ENCODE measurements at places on chromosomes 16 and 17.

- no peak for DNase-seq
These were observed 9.2 kb upstream of the TLCD3B start for GRCh38 chr16:30040221-30040620.

DNA sequence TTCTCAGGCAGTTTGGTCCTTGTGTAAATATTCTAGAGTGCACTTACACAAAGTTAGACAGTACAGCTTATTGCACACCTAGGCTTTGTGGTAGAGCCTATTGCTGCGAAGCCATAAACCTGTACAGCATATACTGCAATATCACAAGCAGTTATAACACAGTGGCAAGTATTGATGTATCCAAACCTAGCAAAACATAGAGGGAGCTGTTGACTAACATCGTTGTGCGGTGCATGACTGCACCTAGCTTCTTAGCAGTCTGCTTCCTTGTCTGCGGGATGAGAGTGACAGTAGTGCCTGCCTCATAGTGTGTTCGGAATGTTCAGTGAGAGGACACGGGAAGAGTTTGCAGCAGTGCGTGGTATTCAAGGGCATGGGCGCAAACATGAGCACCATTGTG, 78.9 kb downstream of the MPRIP start:
- no peak for DNase-seq

DNA sequence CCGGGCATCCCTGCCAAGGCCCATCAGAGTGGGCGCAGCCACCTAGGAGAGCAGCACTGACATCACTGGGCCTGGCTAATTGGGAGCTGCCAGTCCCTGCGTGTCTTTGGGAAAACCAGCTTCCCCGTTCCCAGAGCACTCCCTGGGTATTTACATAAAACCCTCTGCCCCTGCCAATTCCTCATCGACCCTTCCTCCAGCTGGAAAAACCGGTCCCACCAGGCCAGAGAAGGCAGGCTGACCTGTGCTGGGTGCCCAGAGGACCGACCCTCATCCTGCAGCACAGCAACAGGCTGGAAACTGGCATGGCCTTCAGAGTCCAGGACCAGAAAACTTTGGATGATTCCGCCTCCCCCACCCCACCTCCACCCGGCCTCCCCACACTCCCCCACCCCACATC, 8.2 kb upstream of the FOXN1 start:
- peak; percentile 69 for DNase-seq

GRCh38 chr16:30053376-30054015, 12.1 kb upstream of the ALDOA start:
- no peak for DNase-seq

DNA sequence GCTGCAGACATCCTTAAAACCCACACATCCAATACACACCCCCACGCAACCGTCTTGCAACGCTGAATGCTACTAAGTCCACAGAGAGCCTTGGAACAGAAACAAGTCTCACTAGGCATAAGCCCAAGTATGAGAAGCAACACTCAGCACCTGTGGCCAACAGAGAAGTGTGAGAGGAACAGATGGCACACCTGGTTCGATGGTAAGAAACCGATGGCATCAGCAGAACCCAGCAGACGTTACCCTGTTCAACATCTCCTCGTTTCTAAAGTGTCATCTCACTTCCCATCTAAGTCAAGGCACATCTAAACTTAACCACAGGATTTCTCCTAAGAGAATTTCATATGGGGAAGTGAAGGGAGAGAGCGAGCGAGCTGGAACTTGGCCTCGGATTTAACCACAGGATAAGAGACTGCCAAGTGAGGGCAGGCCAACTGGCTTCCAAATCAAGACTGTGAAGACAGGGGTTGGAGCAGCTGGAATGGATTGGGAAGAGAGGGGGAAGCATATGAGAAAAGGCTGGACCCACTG, 41.0 kb downstream of the NXPH3 start:
- no peak for DNase-seq

GRCh38 chr16:84086341-84086740, 30.4 kb downstream of the MBTPS1 start:
- no peak for DNase-seq

- peak; percentile 40 for DNase-seq
These were observed 1.3 kb upstream of the SCN4A start for GRCh38 chr17:63973930-63974593.

GRCh38 chr17:28018439-28019070, 23.9 kb upstream of the NLK start:
- DNase-seq: no peak

- no peak for DNase-seq
These were observed 2.8 kb downstream of the CCL4 start for GRCh38 chr17:36106493-36106835.

GRCh38 chr16:11105038-11105903, 150.7 kb downstream of the SOCS1 start:
- peak; percentile 57 for DNase-seq

DNA sequence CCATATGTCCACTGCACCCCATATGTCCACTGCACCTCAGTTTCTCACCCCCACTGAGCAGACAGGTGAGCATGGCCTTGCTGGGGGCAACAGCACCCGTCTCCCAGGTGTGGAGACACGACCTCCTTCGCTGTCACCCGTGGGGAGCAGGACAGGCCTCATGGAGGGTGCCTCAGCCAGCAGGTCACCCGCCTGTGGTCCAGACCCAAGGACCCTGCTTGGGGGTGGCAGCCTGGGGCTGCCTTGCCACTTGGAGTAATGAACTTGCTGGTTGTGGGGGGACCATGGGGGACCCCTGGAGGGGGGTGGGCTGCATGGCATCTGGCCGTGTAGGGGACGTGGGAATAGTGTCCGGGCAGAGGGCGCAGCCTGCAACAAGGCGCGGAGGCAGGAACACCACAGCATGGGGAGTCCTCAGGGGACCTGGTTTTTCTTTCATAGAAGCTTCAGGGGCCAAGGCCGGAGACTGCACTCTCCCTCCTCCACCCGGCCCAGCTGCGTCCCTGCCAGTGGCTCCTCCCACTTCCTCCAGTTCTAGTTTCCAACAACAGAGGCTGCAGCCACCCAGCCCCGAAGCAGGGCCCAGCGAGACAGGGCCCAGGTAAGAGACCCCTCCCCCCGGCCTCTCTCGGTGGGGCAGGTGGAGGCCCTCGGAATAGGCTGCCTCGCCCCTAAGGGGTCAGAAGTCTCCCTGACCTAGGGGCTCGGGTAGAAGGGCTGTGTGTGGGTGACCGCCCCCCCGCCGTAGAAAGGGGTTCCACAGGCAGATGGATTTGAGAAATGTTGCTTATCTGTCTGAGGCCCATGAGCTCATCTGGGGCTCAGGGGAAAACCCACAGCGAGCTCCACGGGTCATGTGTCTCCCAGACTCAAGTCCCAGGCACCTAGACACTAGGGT, at the start of gene NHLRC4:
NHLRC4 (plus strand) TSS at position 531 of the 898 bp plus-strand sequence. CDS start 1,043 bp downstream, outside the sequence.
- peak; percentile 58 for DNase-seq

DNA sequence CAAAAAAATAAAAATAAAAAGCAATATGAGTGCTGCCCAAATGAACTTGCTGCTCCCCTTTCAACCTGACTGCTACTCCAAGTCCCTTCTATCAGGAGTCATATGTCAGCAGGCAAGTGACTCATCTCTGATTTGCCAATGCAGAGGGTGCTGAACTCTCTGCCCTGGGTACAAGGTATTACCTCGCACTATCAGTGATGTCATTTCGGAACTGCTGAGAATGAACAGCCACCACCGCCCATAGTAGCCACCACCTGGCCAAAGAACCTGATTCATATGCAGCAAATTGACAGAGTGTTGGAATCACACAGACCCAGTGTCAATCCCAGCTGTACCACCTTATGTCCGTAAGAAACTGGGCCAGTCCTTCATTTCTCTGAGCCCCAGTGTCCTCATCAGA, 31.2 kb downstream of the LYRM9 start:
- no peak for DNase-seq

- DNase-seq: no peak
These were observed 36.7 kb upstream of the ERCC4 start for GRCh38 chr16:13883276-13883675.

DNA sequence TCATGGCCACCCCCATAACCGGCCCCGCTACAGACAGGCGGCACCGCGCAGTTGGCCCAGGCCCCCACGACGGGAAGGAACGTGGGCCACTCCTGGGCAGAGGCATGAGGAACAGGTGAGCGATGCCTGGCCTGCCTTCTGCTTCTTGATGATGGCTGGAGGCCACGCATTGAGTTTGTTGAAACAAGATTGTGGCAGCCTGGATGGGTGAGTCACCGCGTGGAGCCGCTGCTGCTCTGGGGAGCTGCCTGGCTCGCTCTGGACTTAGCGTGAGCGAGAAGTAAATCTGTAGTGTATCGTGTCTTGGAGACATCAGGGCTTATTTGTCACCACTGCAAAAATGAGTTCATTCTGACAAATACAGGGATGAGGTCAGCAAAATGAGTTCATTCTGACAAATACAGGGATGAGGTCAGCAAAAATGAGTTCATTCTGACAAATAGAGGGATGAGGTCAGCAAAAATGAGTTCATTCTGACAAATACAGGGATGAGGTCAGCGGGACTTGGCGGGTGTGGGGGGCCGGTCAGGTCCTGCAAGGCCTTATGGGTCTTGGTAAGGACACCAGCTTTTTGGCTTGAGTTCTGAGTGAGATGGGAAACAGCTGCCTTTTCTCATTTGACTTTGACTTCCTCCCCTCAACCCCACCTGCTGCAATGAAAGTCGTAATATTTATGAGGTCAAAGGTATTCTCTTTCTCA, 93.0 kb downstream of the SEC14L1 start:
- DNase-seq: no peak

- no peak for DNase-seq
These were observed 37.0 kb upstream of the PEMT start for GRCh38 chr17:17628388-17629008.

DNA sequence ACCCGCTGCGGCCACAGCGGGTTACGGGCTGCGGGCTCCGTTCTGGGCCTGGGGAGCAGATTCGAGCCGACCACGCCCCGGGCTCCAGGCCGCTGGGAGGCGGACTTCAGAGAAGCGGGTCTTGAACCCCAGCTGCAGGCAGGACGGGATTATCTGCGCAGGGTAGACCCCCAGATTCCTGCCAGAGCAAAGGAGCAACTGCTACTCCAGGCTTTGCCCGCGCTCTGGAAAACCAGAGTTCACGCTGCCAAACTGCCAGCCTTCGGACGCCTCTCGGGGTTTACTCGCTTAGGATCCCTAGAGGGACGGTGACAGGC, 301 bp upstream of the ULK2 start:
- no peak for DNase-seq

- DNase-seq: no peak
These were observed 586 bp downstream of the UBALD2 start for GRCh38 chr17:76265624-76266243.

DNA sequence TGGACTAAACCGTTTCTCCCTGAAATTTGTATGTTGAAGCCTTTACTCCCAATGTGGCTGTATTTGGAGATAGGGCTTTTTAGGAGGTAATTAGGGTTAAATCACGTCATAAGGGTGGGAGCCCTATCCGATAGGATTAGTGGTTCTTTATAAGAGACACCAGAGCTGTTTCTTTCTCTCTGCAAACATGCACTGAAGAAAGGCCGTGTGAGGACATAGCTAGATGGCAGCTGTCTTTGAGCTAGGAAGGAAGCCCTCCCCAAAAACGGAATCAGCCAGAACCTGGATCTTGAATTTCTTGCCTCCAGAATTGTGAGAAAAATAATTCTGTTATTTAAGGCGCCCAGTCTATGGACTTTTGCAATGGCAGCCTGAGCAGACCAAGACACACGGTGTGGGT, 14.1 kb downstream of the ODF4 start:
- DNase-seq: no peak

DNA sequence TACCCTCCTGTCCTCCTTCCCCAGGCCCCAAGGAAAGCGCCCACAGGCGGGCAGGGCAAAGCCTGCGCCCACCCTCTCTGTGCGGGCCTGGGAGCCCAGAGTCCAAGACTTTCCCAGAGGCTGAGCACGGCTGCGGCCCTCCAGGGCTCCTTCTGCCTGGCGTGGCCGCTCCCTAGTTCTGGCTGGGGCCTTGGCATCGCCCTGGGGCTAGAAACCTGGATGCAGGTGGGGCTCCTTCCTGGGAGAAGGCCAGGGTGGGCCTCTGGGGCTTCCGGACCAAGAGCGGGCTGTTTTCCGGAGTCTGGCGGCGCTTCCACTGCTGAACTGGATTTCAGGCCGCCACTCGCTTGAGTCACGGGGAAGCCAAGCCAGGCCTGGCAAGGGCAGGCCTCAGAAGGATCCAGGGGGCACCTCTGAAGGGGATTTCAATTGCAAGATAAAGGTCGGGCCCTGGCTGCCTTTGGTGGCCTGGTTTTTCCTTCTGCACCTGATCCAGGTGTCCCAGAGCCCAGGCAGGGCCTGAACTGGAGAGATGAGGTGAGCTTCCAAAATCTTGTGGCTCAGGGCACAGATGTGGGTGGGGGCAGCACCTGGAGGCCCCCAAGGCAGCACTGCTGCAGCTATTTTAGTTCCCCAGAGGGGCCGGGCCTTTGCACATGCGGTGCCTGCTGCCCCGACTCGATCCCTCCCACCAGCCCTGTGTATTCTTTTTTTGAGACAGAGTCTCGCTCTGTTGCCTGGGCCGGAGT, 227.4 kb downstream of the MRTFB start:
- DNase-seq: no peak

DNA sequence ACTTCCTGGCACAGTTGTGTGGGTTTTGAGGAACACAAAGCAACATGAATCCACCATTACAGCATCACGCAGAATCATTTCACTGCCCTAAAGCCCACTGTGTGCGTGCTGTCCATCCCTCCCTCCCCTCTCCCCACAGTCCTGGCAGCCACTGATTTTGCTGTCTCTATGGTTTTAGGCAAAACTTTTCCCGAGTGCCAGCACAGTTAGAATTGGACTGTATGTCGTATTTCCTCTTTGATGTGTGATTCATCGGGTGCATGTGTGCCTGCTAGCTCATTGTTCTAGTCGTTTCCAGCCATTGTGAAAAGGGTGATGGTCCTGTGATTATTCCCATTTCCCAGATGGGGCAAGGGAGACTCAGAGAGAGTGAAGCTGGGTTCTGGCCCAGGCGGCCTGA, 12.7 kb downstream of the KLHL36 start:
- no peak for DNase-seq

- no peak for DNase-seq
These were observed 59.4 kb upstream of the ALOX12 start for GRCh38 chr17:6936370-6937028.

DNA sequence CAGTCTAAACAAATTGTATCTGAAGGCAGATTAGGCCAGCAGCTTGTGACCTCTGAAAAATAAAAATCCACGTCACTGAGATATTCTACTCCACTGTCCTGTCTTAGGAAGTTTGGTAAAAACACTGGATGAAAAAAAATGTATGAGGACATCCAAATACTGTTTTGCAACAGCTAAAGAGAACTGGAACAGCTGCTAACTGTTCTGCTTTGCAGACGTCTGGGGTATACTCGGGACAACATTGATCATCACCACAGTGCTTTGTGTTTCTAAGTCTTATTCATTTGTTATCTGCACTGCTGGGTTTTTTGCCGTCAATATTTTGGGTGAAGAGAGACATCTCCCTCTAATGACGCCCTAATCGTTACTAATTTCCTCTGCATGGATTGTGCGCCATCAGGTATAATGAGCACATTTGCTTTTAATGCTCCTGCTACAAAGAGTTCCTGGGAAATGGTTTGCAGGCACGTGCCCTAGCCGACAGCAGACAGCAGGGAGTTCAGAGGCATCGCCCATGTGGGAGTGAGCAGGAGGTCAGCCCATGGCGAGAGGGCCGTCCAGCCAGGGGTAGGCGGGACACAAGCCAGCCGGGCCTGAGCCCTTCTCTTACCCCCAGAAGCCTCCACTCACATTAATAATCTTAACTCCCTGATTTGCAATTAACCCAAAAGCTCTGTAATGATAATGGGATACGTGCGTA, 87.0 kb downstream of the CBLN1 start:
- no peak for DNase-seq

GRCh38 chr17:49926886-49927285, 42.1 kb upstream of the DLX4 start:
- no peak for DNase-seq
